ENCODE measurements at places on chromosomes 11 and 22. TPM values are rescaled to one million over a fixed set of nuclear protein-coding genes. Genes with fewer than 3 reads are reported as not detected.

The OR51B5 gene
- not detected for total RNA-seq

The TOP3B gene
- total RNA-seq: 25.3 TPM

The UBQLN3 gene
- not detected for total RNA-seq

The PKNOX2 gene
- total RNA-seq: 1.5 TPM

The OR52H1 gene
- 0.27 TPM for total RNA-seq
